ENCODE measurements at places on chromosomes 11 and 22. TPM values are rescaled to one million over a fixed set of nuclear protein-coding genes. Genes with fewer than 3 reads are reported as not detected.

GRCh38 chr11:79052544-79052943 is 388.3 kb downstream of the TENM4 start:
- DNase-seq: no peak

DNA sequence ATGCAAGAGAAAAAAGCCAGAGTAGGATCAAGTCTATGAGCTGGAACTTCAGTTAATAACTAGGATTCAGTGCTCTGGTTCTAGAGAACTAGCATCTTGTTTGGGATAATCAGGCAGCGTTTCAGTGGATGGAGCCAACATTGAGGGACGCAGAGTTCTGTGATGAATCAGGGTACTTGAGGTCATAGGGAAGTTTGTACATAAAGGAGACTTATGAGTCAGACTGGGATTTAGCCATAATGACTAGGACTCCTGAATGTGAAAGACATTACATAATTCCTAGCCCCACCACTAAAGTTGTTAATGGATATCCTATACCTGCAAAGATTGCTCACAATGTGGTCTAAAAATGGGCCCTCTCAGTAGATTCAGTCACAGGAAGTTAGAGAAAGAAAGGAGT is 6.8 kb downstream of the SLN start:
- DNase-seq: no peak

DNA sequence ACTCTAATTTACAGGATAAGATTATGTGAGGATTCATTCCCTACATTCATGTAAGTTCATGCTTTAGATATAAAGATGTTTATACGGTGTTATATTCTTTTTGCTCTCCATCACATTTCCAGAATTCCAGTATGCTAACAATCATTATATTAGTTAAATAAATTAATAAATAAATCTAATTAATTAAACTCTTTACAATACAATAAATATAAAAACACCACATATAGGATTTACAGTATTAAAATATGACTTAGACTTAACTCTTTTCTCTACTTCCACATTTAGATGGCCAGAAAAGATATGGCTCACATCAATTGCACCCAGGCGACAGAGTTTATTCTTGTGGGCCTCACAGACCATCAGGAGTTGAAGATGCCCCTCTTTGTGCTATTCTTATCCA is at the start of gene OR8U1:
Gene OR8U1 (plus strand): TSS at position 301 of the 400 bp plus-strand sequence. CDS start 0 bp downstream, at position 301.
- no peak for DNase-seq

DNA sequence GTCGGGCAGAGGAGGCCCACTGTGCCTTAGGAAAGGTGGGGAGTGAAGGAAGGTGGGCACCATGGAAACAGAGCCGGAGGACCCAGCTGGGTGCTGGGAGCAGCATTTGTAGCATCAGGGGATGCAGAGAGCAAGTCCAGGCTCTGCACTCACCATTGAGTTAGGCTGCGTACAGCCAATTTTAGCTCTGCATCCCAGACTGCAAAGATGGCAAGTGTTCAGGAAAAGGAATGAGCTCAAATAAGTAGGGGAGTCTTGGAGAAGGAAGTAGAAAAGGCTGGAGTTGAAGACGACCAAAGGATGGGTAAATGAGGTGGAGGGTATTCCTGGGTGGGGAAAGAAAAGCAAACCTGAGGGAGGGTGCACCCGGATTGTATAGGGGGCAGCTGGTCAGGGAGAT is 31.6 kb upstream of the ETS1 start:
- no peak for DNase-seq

DNA sequence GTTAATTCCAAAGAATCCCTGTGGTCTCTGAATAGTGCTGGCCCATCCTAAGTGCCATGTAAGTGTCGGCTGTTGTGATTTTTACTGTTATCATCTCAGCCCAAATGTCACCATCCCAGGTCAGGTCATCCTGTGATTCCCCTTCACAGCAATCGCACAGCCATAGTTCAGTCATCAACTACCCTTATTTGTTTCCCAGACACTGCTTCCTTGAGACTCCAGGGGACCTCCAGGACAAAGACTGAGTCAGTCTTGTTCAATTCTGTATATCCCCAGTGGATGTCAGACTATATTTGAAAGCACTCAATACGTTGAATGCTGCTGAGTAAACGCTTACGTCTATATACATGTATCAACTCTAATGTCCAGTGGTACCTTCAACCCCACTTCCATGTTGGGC is 113.7 kb upstream of the TIMP3 start:
- DNase-seq: no peak

DNA sequence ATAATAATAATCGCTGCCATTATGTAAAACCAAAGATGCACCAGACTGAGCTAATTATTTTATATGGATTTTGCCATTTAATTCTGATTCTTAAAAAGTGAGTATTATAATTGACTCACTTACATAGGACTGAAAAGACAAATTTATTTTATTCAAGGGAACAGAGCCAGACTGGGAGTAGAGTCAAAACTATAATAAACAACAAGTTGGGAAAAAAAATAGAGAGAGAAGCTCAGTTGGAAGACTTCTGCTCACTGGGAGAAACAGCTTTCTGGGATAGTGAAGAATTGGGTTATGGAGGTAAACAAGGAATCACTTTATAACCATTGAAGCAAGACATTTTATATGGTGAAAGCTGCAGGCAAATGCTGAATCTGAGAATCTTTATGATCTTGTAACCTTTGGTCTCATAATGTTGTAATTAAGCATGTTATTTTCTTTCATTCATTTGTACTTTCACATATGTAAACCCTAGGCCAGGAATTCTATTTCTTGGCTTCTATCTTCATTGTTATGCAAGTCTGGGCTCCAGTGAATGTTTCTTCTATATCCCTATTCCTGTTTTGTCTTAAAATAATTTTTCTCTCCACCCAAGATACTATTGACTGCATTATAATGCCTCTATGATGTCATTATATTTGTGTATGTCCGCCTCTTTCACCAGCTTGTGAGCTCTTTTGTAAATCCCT is 725.3 kb upstream of the CCDC179 start:
- DNase-seq: no peak

DNA sequence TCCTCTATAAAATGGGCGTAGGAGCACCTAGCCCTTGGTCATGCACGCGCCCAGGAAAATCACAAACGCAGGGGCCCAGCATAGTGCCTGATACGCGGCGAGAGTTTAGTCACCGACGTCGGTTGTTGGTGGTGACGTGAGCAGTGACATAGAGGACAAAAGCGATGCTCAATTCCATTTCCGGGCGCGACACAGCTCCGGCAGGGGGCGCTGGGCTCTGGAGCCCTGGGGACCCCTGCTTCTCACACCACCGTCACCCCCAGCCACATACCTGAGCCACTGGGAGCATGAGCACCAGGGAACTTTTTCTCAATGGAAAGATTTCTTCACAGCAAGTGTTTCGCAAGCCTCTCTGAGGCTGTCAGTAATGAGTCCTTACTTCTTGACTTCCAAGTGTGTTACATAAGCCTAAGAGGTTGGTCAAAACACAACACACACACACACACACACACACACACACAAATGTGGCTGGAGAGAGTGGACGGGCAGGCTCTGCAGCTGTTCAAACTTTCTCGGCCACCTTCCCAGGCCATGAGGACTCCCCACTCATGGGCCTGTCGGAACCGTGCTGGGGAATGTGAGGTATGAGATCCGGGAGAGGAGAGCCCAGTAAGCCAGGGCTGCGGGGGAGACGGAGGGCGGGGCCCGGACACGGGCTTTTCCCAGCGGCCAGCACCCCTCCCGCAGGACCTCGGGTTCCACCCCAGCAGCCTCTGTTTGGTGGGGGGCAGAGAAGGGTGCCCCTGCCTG is 36.9 kb upstream of the LINC01488 start:
- DNase-seq: no peak

DNA sequence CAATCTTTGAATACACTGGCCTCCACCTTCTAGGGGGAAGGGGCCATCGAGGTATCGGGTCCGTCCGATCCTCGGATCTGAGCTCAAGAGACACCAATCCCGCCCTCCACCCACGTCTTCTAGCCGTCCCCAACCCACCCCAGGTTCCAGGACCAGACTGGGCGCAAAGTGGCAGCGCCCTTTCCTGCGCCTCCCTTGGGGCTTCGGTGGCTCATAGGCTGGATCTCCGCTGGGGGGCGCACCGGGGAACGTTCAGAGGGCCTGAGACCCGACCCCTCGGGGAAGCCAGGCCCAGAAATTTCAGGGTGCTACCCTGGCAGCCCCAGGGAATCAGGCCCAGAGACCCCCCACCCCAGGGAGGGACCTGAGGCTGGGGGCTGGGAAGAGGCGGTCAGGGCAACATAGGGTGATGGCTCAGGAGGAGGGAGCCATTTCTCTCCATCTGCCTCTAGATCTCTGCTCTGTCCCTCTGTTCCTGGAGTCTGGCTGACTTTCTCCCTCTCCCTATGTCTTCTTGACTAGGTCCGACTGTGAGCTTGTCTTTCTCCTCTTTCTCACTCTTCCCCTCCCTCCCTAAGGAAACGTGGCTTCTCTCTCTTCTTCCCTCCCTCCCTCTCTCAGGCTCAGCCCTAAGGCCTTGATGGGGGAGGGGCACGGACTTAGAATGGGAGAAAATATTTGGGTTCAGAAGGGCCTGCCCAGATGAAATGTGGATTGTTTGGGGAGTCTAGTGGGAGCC is 1.1 kb downstream of the CREB3L1 start:
- no peak for DNase-seq

- no peak for DNase-seq
Measured at GRCh38 chr22:32079130-32080089, 36.3 kb downstream of the SLC5A1 start.

- DNase-seq: no peak
Measured at GRCh38 chr11:20762116-20762844, 92.9 kb downstream of the NELL1 start.

GRCh38 chr11:4105916-4106315 is 11.3 kb downstream of the RRM1 start:
- DNase-seq: no peak

- DNase-seq: peak; percentile 97
Measured at GRCh38 chr11:13276832-13277767, 490 bp upstream of the BMAL1 start.

DNA sequence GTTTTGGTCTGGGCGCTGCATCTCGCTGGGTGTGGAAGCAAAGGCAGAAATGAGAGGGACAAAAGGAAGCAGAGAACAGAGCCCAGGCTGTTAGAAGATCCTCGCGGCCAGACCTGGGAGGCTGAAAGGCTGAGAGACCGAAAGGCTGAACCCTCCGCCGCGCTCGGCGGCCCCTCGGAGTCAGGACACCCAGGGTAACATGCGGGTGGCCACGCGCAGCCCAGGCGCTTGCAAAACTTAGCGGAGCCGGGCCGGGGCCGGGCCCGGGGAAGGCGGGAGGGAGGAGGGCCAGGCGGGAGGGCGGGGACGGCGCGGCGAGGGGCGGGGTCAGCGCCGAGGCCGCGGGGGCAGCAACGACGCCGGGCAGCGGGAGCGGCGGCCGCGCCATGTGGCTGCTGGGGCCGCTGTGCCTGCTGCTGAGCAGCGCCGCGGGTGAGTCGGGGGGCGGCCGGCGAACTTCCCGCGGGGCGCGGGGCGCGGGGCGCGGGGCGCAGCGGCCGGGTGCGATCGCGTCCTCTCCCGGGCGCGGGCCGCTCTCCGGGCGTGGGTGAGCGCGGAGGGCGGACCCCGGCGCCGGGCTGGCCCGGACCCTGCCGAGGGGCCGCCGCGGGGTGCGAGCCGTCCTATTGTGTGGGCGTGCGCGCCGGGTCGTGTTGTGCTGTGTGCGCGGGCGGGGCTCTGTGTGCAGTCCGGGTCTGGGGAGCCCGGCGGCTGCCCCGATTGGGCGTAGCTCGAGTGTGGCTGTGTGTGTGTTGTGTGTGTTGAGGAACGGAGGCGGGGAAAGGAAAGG is at the start of gene LDLRAD3:
Gene LDLRAD3 (plus strand): TSS at position 350 of the 790 bp plus-strand sequence. CDS start 37 bp downstream, at position 387.
- peak; percentile 40 for DNase-seq

GRCh38 chr22:39777716-39778454 is 115.7 kb downstream of the ENTHD1 start:
- no peak for DNase-seq

GRCh38 chr11:122383186-122383585 is 267.2 kb upstream of the BLID start:
- no peak for DNase-seq

DNA sequence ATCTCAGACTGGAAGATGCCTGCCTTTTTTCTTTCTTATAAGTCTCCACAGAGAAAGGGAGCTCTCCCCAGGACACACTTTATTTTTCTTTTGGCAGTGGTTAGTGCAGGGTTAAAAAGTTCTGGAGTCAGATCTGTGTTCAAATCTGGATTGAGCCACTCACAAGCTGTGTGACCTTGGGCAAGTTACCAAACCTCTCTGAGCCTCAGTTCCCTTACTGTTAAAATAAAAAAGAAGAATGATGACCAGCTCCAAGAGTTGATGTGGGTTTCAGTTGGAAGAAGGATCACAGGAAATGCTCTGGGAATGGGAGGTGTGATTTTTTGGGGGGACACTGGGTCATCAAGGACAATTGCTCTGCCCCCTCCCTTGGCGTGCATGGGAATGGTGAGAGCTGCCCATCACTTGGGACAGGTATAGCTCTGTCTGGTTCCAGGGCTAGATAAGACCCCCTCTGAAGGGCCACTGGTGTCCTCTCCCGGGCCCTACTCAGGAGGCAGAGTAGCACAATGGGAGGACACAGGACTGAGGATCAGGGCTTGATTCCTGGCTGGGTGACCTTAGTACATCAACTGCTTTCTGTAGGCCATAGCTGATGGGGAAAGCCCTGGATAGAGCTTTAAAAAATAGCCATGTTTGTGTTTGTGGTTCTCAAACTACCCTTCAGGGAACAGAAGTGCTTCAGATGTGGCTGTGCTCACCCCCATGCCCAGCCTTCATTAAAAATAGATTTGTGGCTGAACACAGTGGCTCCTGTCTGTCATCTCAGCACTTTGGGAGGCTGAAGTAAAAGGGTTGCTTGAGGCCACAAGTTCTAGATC is 228.3 kb downstream of the MIAT start:
- no peak for DNase-seq

DNA sequence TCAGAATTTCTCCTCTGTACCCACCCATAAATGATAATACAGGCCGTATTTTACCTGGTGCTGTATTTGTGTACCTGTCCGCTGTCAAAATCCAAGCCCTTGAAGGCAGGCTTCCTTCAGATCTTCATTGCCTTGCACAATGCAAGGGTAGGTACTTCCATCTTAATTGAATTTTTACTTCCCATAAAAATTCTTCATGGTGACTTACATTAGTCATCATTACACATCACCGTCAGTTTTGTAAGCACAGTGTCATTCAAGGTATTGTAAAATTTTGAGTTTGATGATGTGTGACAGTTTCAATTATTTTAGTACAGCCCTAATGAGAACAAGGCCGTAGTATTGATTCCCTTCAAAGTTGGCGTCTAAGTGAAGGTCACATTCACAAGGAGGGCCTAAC is 770 bp upstream of the TSG101 start:
- DNase-seq: no peak

- DNase-seq: no peak
Measured at GRCh38 chr22:22745225-22746060, 101.0 kb downstream of the GGTLC2 start.

GRCh38 chr11:15484398-15484797 is 369.7 kb downstream of the INSC start:
- no peak for DNase-seq

PHETA2 gene
- total RNA-seq: 25.4 TPM

FADS2 gene
- total RNA-seq: 160 TPM

FGF3 gene
- not detected for total RNA-seq

OR51B5 gene
- not detected for total RNA-seq

GP1BB gene
- total RNA-seq: 0.79 TPM

MUC5AC gene
- not detected for total RNA-seq

OR51Q1 gene
- total RNA-seq: not detected

GVQW3 gene
- total RNA-seq: 0.79 TPM

DEFB131B gene
- not detected for total RNA-seq

All from pulmonary artery endothelial cell (primary cell).